ENCODE measurements at places on chromosomes 12 and 14.

GRCh38 chr14:31949709-31950108 is 127.4 kb upstream of the ARHGAP5 start:
- DNase-seq: no peak

GRCh38 chr14:103725739-103726395 is 10.3 kb downstream of the ZFYVE21 start:
- no peak for DNase-seq

DNA sequence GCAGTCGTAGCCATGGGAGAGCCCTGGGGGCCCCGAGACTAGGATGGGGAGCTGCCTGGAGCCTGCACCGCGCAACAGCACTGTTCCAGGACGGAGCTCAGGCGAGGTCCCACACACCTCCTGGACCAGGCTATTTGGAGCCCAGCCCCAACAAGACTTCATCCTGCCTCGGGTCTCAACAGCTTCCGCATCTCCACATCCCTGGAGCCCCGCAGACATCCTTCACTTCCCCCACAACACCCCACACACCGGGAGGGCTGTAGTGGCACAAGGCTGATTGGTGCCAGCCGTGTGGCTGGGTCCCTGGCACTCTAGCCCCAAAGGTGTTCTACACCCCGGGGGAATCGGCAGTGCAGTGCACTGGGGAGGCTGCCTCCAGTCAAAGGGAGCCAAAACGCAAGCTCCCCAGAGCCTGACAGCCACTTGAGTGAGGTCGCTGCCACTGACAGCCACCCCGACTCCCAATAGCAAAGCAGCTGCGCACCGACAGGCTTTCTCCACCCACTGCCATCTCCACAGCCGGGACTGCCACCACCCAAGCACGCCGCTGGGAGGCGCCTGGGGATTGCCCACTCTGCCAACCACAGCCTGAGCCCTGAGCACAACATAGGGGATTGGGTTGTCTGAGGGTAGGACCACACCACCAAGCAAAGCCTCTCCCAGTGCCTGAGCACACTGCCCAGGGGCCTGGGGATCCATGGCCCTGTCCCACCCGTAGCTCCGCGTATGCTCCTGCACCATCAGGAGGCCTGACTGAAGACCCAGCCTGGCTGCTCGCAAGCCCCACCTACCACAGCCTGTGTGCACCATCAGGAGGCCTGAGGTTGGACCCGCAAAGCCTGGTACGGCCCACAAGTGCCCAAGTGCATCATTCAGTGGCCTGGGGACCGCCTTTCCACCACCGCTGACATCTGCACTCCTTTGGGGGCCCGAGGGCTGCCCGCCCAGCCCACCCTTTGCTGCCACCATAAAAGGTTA is 13.2 kb upstream of the KLRF1 start:
- DNase-seq: peak; percentile 91

DNA sequence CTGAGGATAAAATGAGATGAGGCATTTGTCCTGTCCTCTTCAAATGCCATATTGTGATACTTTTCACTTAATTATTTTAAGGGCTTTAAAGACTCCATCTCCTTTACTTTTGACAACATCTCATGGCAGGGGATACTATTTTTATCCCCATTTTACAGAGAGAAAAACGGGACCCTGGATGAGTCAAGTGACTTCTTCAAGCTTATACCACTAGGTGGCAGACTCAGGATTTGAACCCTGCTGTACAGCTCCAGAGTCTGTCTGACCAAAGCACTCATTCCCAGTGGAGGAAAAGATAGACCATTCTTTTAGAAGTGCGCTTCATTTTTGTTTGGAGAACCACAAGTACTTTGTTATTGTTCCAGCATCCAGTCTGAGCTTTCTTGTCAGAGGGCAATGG is 1.7 kb upstream of the SMOC1 start:
- no peak for DNase-seq

Data from AG20443 (cell line).